ENCODE measurements at places on chromosomes 2 and 18.
A peak's percentile ranks its signal among the peaks of the same experiment; 100 is the strongest.

DNA sequence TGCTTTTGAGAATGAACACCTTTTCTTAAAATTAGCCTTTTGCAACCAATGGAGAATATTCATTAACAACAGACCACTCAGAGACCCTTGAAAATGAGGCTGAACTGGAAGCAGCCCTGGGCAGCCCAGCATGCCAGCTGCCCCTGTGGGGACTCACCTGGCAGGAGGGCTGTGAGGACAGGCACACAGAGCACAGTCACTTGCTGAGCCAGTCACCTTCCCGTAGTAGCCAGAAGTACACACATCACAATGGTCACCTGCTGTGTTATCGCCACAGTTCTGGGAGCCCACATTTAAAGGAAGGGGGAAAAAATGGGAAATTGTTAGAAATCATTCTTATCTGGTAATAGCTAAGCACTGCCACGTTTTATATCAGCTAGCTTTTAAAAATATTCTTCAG is 115.5 kb downstream of the LAMA1 start:
- no peaks in the 10 kb centered on the region for H3K36me3 ChIP-seq
- H3K4me1 ChIP-seq = no peaks in the 10 kb centered on the region
- no peak for DNase-seq

DNA sequence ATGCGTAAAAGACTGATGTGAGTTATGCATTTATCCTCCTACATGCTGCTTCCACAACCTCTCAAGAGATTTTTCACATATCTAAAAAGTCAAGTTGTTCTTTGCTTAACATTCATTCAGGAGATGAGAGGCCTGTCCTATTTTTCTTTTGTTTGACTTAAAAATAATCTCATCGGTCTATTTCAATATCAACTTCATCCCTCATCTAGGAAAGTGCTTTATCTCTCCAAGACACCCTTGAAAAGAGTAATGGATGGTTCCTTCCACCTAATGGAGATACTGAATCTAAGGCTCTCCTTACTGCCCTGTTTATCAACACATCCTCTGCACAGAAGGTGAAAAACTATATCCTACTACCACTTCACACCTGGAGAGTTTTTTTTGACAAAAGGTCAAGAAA is 2.4 kb downstream of the NFE2L2 start:
- peak overlapping the region; percentile 100 for H3K27ac ChIP-seq
- peak overlapping the region; percentile 94 for H3K4me3 ChIP-seq
- H3K36me3 ChIP-seq = no peaks in the 10 kb centered on the region
- H3K27me3 ChIP-seq = no peaks in the 10 kb centered on the region
- no peak for DNase-seq

DNA sequence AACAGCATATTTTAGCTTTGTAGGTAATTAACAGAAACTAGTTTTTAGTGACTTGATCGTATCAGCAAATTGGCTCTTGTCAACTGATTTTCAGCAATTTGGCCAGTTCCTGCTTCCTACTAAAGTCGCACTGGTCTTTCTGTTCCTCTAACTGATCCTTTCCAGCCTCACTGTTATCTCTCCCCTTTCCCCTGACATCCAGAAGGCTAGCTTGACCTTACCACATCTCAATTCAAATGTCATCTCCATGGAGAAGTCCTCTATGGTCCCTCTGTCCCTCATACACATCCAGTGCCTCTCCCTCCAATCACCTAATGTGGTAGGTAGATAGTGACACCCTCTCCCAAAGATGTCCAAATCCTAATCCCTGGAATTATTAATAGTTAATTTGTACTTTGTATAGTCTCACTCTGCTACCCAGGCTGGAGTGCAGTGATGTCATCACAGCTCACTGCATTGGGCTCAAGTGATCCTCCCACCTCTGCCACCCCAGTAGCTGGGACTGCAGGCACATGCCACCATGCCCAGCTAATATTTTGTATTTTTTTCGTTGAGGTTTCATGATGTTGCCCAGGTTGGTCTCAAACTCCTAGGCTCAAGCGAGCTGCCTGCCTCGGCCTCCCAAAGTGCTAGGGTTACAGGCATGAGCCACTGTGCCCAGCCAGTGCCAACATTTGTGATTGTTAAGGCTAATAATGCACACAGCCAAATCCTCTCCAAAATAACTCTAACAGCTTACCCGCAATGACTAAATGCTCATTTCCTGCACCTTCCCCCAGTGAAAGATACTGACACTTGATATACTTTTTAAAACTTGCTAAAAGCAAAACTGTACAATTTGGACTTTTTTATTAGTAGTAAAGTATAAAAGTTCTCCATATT is 16.9 kb downstream of the PSTPIP2 start:
- peaks cover 60% of the 10 kb centered on the region for H3K4me1 ChIP-seq
- DNase-seq = no peak
- H3K36me3 ChIP-seq = no peaks in the 10 kb centered on the region
- H3K27me3 ChIP-seq = no peaks in the 10 kb centered on the region
- no peak overlapping the region for H3K4me3 ChIP-seq

GRCh38 chr2:147223119-147223518 is 621.7 kb upstream of the ACVR2A start:
- no peaks in the 10 kb centered on the region for H3K36me3 ChIP-seq
- H3K4me3 ChIP-seq = no peak overlapping the region
- no peaks in the 10 kb centered on the region for H3K4me1 ChIP-seq

DNA sequence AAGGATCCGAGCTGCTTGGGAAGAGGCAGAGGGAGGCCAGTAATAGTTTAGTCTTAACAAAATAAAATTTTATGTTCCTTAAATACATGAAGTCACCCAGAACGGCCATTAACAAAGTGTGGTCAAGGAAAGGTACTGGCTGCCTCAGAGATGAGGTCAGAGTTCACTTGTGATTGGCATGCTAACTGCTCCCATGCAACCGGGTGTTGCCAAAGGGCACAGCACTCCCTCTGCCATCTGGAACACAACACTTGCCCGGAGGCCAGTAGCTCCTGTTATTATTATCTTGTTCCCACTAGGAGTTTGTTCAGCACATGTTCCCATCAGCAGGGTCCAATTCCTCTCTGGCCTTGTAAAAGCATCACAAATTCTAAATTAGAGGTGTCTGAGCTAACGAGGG is 207.0 kb downstream of the CYP26B1 start:
- H3K27me3 ChIP-seq = no peaks in the 10 kb centered on the region
- no peak overlapping the region for H3K4me3 ChIP-seq
- no peak for DNase-seq
- no peak overlapping the region for H3K27ac ChIP-seq
- H3K36me3 ChIP-seq = no peaks in the 10 kb centered on the region
- H3K4me1 ChIP-seq = no peaks in the 10 kb centered on the region

GRCh38 chr2:24469148-24469650 is 21.9 kb upstream of the NCOA1 start:
- H3K4me1 ChIP-seq = no peaks in the 10 kb centered on the region
- H3K36me3 ChIP-seq = no peaks in the 10 kb centered on the region
- no peaks in the 10 kb centered on the region for H3K27me3 ChIP-seq
- no peak overlapping the region for H3K27ac ChIP-seq

GRCh38 chr2:151878655-151879563 is 50.7 kb upstream of the ARL5A start:
- no peak overlapping the region for H3K4me3 ChIP-seq
- H3K27me3 ChIP-seq = no peaks in the 10 kb centered on the region
- no peak for DNase-seq
- no peaks in the 10 kb centered on the region for H3K4me1 ChIP-seq

- H3K4me1 ChIP-seq = no peaks in the 10 kb centered on the region
- no peak for DNase-seq
- H3K27ac ChIP-seq = no peak overlapping the region
- peaks cover 2% of the 10 kb centered on the region for H3K36me3 ChIP-seq
- no peaks in the 10 kb centered on the region for H3K27me3 ChIP-seq
- no peak overlapping the region for H3K4me3 ChIP-seq
These were observed 247.2 kb upstream of the EPAS1 start for GRCh38 chr2:46050027-46050426.

DNA sequence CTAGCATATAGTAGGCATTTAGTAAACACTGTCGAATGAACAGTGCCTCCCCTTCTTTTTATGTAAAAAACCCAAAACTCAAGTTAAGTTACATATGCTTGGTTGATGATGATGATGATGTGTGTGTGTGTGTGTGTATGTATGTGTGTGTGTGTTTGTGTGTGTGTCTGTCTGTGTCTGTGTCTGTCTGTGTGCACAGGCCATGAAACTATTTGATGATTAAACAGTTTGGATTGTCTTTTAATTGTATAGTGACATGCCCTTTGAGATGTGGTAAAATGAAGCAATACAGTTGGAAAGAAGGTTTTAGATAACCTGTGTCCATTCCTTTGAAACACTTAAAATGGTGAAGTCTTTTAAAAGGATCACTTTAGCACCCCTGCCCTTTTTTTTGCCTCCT is 105.6 kb downstream of the MAP4K4 start:
- no peaks in the 10 kb centered on the region for H3K36me3 ChIP-seq
- no peak overlapping the region for H3K27ac ChIP-seq
- no peak for DNase-seq
- peaks cover 36% of the 10 kb centered on the region for H3K4me1 ChIP-seq
- no peak overlapping the region for H3K4me3 ChIP-seq

GRCh38 chr2:176781570-176782217 is 430.9 kb upstream of the HNRNPA3 start:
- H3K4me3 ChIP-seq = no peak overlapping the region
- no peak for DNase-seq
- no peak overlapping the region for H3K27ac ChIP-seq
- no peaks in the 10 kb centered on the region for H3K4me1 ChIP-seq

DNA sequence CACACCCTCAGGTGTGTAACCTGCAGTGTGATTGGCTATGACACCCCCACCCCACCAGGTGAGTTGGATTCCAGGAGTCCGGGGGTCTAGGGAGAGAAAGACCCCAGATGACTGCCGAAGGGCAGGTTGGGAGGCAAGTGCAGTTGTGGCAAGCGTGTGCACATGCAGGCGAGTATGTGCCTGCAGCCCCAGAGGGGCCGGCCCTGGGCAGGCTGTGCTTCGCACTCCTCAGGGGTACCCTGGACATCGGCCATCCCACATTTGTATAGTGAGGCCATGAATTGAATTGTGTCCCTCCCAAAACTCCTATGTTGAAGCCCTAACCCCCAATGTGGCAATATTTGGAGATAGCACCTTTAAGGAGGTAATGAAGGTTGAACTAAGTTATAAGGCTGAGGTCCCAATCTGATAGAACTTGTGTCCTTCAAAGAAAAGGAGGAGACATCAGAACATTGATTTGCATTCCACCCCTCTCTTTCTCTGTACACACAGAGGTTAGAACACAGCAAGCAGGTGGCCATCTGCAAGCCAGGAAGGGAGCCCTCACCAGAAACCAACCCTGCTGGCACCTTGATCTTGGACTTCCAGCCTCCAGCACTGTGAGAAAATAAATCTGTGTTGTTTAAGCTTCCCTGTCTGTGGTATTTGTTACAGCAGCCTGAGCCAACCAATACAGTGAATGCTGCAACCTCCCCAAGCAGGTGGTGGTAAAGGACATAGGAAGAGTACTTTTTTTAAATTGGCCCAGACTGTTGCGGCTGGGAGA is 241.8 kb downstream of the TFCP2L1 start:
- H3K27me3 ChIP-seq = no peaks in the 10 kb centered on the region
- no peaks in the 10 kb centered on the region for H3K36me3 ChIP-seq
- no peak overlapping the region for H3K4me3 ChIP-seq
- H3K27ac ChIP-seq = no peak overlapping the region
- DNase-seq = no peak
- no peaks in the 10 kb centered on the region for H3K4me1 ChIP-seq

DNA sequence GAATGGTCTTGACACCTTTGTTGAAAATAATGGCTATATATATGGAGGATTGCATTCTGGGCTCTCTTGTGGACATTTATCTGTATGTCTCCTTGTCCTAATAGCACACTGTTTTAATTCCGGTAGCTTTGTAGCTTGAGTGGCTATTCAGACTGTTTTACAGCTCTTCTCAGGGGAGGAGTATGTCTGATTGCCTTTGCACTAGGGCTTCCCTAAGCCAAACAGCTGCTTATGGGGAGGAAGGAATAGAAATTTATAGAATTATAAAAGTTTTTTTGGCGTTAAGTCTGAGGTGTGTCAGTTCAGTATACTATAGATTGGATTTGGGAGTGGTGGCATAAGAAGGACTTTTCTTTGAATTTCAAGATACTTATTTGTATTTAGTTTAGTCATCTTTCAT is 12.6 kb downstream of the SEH1L start:
- no peaks in the 10 kb centered on the region for H3K4me1 ChIP-seq
- H3K36me3 ChIP-seq = peaks cover 68% of the 10 kb centered on the region
- H3K27ac ChIP-seq = no peak overlapping the region

DNA sequence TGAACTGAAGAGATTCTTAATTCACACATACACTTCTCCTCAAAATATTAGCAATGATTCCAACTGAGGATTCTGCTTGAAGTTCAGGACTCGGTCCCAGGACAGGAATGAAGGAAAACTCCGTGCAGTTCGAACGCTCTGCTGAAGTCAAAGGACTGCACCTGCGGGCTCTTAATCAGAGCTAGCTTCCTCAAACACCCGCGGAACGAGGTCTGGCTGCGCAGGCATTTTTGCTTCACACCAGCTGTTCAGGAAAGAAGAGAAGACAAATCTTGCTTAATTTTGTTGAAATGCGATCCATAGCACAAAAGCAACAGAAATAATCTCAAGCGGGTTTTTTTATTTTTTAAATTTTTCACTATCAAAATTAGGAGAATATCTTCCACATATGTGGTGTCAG is 175.6 kb downstream of the LAMA1 start:
- DNase-seq = no peak
- peaks cover 4% of the 10 kb centered on the region for H3K27me3 ChIP-seq
- no peaks in the 10 kb centered on the region for H3K36me3 ChIP-seq

DNA sequence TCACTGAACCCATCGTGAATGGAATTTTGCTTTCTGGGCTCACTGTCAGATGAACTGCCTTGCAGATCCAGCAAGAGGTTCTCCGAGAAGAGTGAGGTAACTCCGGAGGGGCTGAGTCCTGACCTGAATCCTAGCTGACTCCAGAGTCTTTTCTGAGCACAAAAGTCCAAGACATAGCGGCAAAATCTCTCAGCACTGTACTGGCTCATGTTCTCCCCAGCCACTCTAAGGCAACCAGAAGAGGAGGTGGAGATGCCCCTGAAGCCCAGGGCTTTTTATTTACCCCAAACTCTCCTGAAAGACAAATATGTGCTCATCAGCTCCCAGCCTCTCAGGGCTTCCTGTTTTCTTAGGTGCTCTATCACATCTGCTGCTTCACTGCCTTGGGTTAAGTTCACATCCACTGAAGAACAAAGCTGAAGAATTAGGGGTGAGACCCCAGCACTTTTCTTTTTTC is 221.8 kb downstream of the MREG start:
- H3K4me3 ChIP-seq = no peak overlapping the region
- H3K27ac ChIP-seq = no peak overlapping the region

- H3K4me3 ChIP-seq = peak overlapping the region; percentile 84
- DNase-seq = no peak
- H3K4me1 ChIP-seq = no peaks in the 10 kb centered on the region
- no peaks in the 10 kb centered on the region for H3K27me3 ChIP-seq
These were observed 807 bp downstream of the PELI1 start for GRCh38 chr2:64143169-64144056.

GRCh38 chr2:97698530-97698929 is 14.8 kb upstream of the ZAP70 start:
- H3K27ac ChIP-seq = no peak overlapping the region
- DNase-seq = no peak
- no peaks in the 10 kb centered on the region for H3K27me3 ChIP-seq
